ENCODE measurements at places on chromosomes 12 and 14.

- DNase-seq, result no peak
Measured at GRCh38 chr12:8556531-8557097, 15.9 kb upstream of the CLEC4E start.

- no peak for DNase-seq
Measured at GRCh38 chr12:26572137-26572536, 260.9 kb downstream of the ITPR2 start.

GRCh38 chr12:46921048-46921763 is 95.4 kb upstream of the SLC38A4 start:
- DNase-seq, result no peak

DNA sequence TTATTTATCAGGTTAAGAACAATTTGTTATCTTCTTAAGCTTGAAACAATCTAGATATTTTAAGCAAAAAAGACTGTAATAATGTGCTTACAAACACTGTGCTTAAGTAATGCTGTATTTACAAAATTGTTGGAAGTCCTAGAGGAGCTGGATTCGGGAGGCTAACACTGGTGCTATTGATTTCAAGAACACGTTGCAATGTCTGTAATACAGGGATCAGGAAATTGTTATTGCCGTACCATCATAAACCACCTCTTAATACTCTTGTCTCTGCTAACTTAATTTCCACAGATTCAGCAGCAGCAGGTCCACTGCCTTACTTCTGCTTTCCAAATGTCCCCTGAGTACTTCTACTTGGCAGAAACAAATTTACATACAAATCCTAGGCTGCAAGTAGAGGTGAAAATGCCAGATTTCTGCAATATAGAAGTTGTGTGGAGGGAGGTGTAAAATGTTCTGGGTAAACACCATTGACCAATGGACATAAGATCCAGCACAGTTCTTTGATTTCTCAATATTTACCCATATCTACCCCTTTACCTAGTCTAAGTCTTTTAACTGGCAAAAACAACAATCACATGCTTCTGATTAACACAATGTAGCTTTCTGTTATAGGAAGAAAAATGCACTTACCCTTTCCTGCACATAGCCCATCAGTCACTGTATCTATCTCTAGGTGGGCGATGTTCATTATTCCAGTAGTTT is 663.4 kb downstream of the TMTC2 start:
- DNase-seq, result no peak

GRCh38 chr12:24773996-24774395 is 174.9 kb downstream of the BCAT1 start:
- DNase-seq, result no peak

DNA sequence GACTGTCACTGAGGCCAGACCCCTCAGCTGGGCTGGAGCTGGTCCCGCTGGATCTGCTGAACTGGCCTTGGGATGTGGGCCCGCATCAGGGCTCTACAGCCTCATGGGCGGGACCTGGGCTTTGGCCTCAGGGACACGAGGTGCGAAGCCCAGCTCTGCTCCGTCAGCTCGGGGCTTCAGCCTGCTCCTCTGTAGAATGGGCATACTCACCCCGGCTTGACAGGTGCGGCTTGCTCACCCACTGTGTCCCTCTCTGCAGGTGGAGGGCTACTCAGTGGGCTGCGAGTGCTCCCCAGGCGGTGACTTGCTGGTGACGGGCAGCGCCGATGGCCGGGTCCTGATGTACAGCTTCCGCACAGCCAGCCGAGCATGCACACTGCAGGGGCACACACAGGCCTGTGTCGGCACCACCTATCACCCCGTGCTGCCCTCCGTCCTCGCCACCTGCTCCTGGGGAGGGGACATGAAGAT is 57.6 kb downstream of the BEGAIN start:
- no peak for DNase-seq

DNA sequence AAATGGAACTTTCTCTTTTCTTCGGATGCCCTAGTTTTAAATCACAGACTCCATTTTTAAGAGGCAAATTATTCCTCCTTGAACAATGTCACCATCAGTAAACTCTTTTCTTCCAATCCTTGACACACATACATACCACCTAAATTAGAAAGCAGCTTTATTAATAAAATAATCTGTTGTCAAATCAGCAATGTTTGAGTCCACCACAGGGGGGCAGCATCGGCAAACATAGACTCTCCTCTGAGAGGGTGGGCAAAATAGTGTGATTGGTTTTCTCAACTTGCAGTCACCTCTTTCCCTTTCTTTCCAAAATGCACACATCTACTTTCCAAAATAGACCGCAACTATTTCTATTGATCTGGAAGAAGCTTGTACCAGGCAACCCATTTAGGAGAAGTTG is 438.4 kb upstream of the OR4E1 start:
- no peak for DNase-seq

Data from NCI-H187 treated with DMSO at 0.1 percent for 48 hours (cell line).